ENCODE measurements at places on chromosomes 16 and 17.

DNA sequence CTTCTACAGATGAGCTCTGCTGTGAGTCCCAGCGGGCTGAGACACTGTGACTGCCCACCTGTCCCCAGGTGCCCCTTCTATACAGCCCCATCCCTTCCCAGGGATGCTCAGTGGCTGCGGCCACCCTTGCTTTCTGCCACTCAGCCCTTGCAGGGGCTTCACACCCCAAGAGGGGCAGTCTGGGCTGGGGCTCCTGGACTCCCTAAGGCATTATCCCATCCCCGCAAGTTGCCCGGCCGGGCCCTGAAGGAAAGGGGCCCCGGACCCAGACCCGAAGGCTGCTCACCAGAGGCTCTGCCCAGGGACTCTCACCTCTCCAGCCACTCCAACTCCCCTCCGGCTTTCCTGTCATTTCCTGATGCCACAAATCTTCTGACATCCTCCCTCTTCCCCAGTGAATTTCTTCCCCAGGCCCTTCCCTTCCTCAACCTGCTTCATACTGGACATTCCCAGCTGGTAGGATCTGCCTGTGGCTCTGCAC is 88.5 kb upstream of the TOB1 start:
- no peak for DNase-seq

DNA sequence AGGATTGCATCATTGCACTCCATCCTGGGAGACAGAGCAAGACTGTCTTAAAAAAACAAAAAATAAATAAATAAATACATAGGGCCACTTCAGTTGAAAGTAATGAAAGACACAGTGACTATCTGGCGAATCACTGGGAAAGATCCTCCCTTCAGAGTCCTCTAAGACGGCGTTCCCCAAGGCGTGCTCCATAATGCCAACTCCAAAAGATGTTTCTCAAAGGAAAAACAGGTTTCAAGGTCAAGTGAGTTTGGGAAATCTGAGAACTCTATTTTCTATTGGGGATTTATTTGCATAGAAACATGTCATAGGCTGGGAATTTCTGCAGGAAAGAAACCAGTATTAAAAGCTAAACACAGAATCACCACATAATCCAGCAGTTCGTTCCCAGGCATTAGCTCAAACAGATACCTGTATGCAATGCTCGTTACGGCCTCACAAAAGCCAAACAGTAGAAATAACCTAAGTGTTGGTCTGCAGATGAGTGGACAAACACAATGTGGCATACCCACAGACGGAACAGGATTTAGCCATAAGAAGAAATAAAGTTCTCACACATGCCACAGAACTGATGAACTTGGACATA is 7.9 kb downstream of the KLHDC4 start:
- no peak for DNase-seq

- no peak for DNase-seq
These were observed 263.1 kb upstream of the PSMD7 start for GRCh38 chr16:74033441-74033995.

- peak; percentile 96 for DNase-seq
These were observed 27.8 kb downstream of the BAHCC1 start for GRCh38 chr17:81422776-81423697.

GRCh38 chr16:27291722-27292240 is 22.0 kb upstream of the IL4R start:
- DNase-seq: no peak

DNA sequence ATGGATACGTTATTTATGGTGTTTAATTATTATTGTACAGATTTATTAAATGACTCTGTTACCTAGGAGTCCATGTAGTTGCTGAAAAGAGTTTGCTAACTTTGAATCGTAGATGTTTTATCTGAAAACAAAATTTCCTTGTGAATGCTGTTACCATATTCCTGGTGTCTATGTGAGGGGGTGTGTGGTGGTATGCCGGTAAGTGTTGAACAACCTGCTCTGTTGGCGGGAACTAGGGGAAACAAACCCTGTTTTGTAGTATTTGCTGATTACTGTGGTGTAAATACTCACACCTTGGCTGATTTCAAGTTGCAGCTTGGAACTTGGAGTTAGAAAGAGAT is 386.4 kb downstream of the WWOX start:
- DNase-seq: no peak

- DNase-seq: no peak
These were observed 73.8 kb downstream of the CMIP start for GRCh38 chr16:81518439-81518757.

DNA sequence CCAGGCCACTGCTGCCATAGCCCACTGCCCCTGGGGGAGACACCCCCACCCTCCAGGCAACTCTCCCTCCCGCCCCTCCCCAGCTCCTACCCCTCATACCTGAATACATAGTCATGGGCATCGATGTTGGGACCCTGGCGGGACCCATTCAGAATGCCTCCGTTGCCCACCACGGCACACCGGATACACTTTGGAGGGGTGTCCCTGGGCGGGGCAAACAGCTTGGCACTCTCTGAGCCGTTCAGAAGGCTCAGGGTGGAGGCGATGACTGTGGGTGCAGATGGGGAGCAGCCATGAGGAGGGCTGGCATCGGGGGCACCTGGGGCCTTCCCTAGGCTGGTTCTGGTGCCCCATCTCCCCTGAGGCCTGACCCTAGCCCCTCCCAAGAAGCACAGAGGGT is 12.6 kb downstream of the ST6GALNAC2 start:
- DNase-seq: no peak

- DNase-seq: no peak
These were observed 21.5 kb upstream of the RMI2 start for GRCh38 chr16:11323551-11324336.

DNA sequence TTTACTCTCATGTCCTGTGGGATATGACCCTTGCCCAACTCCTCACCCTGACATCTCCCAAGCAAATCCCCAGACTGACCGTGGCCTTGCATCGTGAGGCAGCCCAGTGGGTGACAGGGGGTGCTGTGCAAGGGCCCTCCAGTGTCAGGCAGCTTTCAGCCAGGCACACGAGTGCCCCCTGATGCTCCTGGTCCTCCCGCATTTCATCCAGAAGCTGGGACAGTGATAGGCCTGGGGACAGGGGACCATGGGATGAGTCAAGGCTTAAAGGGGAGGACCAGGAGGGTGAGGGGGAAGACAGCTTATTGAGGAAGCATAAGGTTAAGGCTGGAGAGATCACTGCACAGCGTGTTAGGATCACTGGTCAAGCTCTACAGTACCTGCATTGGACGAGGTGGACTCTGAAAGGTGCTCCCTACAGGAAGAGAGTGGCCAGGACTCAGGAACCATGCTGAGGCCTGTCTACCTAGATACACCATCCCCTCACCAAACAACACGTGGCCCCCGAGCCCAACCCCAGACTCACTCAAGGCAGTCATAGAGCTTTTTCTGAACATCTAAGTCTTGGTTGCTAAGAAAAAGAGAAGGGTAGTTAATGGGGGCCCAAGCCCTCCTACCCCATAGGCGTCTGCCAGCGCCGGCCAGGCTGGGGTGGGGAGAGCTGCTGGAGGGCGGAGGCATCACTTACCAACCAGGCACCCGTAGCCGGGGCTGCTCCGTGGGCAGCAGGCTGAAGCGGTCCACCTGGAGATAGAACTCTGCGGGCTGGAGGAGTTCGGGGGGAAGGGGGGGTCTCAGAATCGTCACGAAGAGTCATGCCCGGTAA is 998 bp downstream of the ACD start:
- no peak for DNase-seq

DNA sequence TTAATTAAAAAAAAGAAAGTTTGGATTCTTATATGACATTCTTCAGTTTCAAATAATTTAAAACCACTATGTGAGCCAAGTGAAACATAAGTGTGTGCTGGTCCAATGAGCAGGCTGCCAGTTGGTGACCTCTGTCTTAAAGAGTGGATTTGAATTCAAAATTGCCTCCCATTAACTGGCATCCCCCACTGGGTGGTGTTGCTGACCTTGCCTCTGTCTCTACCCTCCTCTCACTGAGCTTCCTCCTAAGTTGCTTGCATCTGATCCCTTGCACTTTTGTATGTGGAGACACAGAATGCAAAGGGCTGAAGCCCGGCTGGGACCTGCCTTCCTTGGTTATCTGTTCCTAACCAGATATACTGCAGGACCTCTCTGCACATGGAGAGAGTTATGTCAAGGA is 160.6 kb downstream of the CYLD start:
- DNase-seq: no peak

GRCh38 chr17:54971147-54971546 is 2.6 kb downstream of the STXBP4 start:
- DNase-seq: no peak

DNA sequence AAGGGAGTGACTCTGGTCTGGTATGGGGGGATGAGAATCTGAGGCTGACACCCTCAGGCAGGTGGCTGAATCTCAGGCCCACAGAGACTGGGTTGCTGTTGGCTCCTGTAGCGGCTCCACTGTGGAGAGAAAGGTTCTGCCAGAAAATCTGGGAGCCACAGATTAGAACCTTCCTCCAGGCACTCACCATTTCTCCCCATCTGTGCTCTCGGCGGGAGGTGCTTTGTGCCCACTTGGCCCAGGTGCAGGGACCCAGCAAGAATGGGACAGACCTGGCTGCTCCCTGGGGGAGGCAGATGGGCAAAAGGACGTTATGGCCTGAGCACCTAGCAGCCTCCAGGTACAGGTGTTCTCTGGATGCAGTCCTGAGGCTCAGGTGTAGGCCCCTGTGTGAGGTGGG is 20.1 kb downstream of the RAB11FIP3 start:
- DNase-seq: no peak

Data from fibroblast of the aortic adventitia (primary cell).